MCF 10A (cell line): ENCODE measurements at places on chromosomes 3 and 15. TPM values are rescaled to one million over a fixed set of nuclear protein-coding genes. Genes with fewer than 3 reads are reported as not detected.

DNA sequence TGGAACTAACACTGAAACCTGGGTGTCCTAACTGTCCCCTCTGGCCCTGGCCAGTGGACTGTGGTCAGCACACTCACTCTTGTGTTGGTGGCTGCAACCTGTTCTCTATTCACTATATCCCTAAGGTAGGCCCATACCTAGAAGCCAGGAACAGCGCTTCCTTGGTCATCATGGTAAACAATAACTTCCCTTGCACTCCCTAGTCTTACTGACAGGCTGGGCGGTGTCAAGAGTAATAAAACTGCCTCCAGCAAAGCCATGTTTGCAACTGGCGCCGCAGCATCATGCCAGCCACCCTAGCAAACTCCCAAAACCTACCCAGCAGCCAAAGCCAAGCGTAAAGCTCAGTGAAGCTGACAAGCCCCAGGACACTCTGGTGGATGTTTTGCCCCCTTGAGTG lies 63.1 kb upstream of the TSEN2 start:
- DNase-seq = no peak
- no peak overlapping the region for H3K27ac ChIP-seq
- no peak overlapping the region for H3K4me3 ChIP-seq
- H3K36me3 ChIP-seq = no peaks in the 10 kb centered on the region

- no peak overlapping the region for H3K27ac ChIP-seq
- H3K27me3 ChIP-seq = no peaks in the 10 kb centered on the region
- DNase-seq = no peak
- peaks cover 14% of the 10 kb centered on the region for H3K36me3 ChIP-seq
Measured at GRCh38 chr3:126792998-126793397, 89.0 kb downstream of the CHCHD6 start.

- no peaks in the 10 kb centered on the region for H3K4me1 ChIP-seq
- H3K36me3 ChIP-seq = no peaks in the 10 kb centered on the region
- DNase-seq = no peak
- no peak overlapping the region for H3K27ac ChIP-seq
- no peak overlapping the region for H3K4me3 ChIP-seq
Measured at GRCh38 chr3:156360963-156361362, 194.0 kb downstream of the SSR3 start.

DNA sequence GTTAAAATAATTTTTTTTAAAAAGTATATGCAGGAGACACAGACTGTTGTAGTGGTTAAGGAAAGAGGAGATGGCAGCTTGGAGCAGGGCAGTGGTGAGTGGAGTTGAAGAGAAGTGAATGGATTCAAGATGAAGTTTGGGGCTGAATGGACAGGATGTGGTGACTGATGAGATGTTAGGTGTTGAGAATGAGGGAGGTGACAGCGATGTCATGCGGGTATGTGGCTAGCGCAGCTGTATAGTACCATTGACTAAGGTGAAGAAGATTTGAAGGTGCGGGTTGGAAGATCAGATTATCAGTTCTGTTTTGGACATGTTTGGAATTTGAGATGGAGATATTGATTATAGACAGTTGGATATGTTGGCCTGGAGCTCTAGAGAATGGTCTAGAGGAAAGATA lies 20.1 kb downstream of the FBXO22 start:
- H3K4me3 ChIP-seq = no peak overlapping the region
- no peaks in the 10 kb centered on the region for H3K27me3 ChIP-seq
- H3K36me3 ChIP-seq = peaks cover 84% of the 10 kb centered on the region
- peak overlapping the region; percentile 95 for H3K27ac ChIP-seq
- DNase-seq = no peak
- peaks cover 38% of the 10 kb centered on the region for H3K4me1 ChIP-seq

- H3K27me3 ChIP-seq = no peaks in the 10 kb centered on the region
- no peak overlapping the region for H3K27ac ChIP-seq
- no peak overlapping the region for H3K4me3 ChIP-seq
- no peak for DNase-seq
- H3K4me1 ChIP-seq = peaks cover 22% of the 10 kb centered on the region
- no peaks in the 10 kb centered on the region for H3K36me3 ChIP-seq
Measured at GRCh38 chr15:63232405-63232804, 43.0 kb downstream of the RAB8B start.

- DNase-seq = no peak
- H3K4me1 ChIP-seq = peaks cover 6% of the 10 kb centered on the region
- no peaks in the 10 kb centered on the region for H3K27me3 ChIP-seq
- H3K27ac ChIP-seq = no peak overlapping the region
- H3K4me3 ChIP-seq = no peak overlapping the region
Measured at GRCh38 chr3:46544771-46545503, 21.2 kb downstream of the LRRC2 start.

DNA sequence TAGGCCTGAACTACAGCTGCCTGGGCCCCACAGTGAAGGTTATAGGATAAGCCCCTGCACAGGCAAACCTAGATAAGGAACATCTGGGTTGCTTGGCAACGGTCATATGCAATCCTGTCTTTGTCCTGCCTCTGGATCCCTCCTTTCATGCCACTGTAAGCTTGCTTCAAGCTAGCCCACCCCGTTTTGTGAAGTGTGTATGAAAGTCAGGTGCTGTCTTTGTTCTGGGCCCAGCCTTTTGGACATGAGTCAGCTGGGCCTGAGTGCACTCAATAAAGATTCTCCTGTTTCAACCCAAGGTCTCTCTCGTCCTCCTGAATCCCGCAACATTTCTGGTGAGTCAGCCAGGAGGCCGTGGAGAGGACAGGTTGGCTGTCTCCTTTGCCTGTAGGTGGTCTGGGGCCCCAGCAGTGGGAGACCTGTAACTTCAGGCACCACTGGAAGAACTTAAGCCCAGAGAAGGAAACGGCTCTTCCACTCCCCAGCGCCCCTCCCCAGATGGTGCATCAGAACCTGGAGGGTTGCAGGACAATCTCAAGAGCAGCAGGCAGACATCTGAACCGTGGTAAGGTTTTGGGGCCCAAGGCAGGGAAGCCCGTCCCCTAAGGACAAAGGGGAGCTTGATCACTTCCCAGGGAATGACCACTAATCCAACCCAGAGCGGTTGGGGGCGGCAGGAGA lies 8.3 kb upstream of the SLC9C1 start:
- H3K4me3 ChIP-seq = no peak overlapping the region
- H3K27ac ChIP-seq = no peak overlapping the region
- no peak for DNase-seq
- peaks cover 2% of the 10 kb centered on the region for H3K4me1 ChIP-seq

GRCh38 chr3:145070795-145071194 lies 1090.2 kb downstream of the PLOD2 start:
- H3K4me1 ChIP-seq = no peaks in the 10 kb centered on the region
- H3K27me3 ChIP-seq = no peaks in the 10 kb centered on the region
- no peak for DNase-seq

- peaks cover 28% of the 10 kb centered on the region for H3K4me1 ChIP-seq
- H3K27me3 ChIP-seq = no peaks in the 10 kb centered on the region
- H3K4me3 ChIP-seq = peak overlapping the region; percentile 77
- peaks cover 6% of the 10 kb centered on the region for H3K36me3 ChIP-seq
Measured at GRCh38 chr3:157089455-157090221, 70.3 kb downstream of the CCNL1 start.

DNA sequence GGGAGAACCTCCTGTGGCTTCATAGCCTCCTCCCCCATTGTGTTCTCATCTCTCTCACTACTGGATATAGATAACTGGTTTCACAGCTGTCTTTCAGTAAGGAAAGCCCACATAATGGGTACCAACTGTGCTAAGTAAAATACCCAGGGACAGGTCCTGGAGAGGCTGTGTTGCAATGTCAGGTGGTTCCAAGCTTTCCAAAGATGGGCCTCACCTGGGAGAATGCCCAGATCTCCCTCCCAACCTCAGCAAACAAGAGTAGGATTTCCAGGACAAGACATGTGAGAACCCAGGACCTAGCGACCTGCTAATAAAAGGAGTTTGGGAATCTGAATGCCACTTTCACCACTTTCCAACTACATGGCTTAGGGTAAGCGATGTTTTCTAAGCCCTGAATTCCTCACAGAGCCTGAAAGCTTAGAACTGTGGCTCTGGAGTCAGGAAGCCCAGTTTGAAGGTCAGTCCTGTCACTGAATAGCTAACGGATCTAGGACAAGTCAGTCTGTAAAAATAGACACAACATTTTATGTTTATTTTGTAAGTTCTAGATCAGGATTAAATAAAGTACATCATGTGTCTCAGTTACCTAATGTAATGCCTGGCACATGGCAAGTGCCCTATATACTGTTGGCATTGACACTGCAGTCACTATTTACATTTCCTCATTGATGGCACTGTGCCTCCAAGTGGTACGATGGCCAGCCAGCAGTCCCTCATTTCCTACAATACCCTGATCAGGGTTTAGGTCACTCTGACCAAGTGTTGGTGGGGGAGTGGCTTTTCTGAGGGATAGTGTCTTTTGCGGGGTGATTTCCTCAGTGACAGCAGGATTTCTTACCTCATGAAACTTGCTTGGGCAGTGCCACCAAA lies 11.9 kb downstream of the CERS3 start:
- H3K27me3 ChIP-seq = peaks cover 32% of the 10 kb centered on the region
- H3K4me3 ChIP-seq = no peak overlapping the region
- peaks cover 5% of the 10 kb centered on the region for H3K36me3 ChIP-seq
- H3K4me1 ChIP-seq = no peaks in the 10 kb centered on the region
- no peak for DNase-seq
- H3K27ac ChIP-seq = no peak overlapping the region

- peaks cover 33% of the 10 kb centered on the region for H3K36me3 ChIP-seq
- H3K4me3 ChIP-seq = no peak overlapping the region
Measured at GRCh38 chr3:123632161-123632655, 47.4 kb upstream of the HACD2 start.

GRCh38 chr15:97096303-97096835 lies 765.9 kb downstream of the NR2F2 start:
- no peak overlapping the region for H3K4me3 ChIP-seq
- no peaks in the 10 kb centered on the region for H3K36me3 ChIP-seq
- DNase-seq = no peak

DNA sequence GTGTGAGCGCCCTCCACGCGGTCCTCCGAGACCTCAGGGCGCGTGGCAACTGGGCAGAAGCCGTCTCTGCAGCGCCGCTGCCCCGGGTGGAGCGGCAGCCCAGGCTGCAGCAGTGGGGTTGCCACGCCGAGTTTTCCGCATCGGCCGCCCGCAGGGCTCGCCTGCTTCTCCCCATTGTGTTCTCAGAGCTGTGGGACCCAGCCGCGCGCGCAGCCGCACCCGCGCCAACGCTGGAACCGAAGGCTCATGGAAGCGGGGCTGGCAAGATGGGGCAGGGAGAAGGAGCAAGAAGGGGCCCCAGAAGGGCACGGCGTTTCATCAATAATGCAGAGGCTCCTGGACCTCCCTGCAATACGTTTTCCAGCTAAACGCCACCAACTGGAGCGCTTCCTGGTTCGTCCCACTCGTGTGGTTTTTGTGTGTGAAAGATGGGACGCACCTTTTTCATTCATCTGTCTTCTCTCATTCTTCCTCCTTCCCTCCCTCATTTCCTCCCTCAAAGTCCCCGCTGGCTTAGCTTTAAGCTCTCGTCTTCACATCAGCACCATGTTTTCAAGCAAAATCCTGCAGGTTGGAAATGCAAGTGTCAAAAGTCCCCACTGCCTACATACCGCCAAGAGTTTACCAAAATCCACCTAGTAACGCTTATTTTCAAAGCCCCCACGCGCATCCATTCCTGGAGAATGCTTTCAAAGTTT lies 1.2 kb downstream of the ROBO1 start:
- H3K4me1 ChIP-seq = no peaks in the 10 kb centered on the region
- no peaks in the 10 kb centered on the region for H3K27me3 ChIP-seq
- H3K36me3 ChIP-seq = no peaks in the 10 kb centered on the region
- no peak overlapping the region for H3K27ac ChIP-seq
- no peak overlapping the region for H3K4me3 ChIP-seq

GRCh38 chr3:115228266-115228665 lies 81.2 kb upstream of the ZBTB20 start:
- H3K36me3 ChIP-seq = no peaks in the 10 kb centered on the region
- no peak for DNase-seq
- H3K27me3 ChIP-seq = no peaks in the 10 kb centered on the region

GRCh38 chr3:62586356-62586755 lies 213.0 kb upstream of the FEZF2 start:
- H3K36me3 ChIP-seq = no peaks in the 10 kb centered on the region
- peak; percentile 69 for DNase-seq
- peaks cover 32% of the 10 kb centered on the region for H3K4me1 ChIP-seq

- DNase-seq = no peak
- H3K27ac ChIP-seq = peak overlapping the region; percentile 29
- H3K27me3 ChIP-seq = no peaks in the 10 kb centered on the region
Measured at GRCh38 chr3:190307164-190307545, 15.1 kb downstream of the CLDN1 start.

DNA sequence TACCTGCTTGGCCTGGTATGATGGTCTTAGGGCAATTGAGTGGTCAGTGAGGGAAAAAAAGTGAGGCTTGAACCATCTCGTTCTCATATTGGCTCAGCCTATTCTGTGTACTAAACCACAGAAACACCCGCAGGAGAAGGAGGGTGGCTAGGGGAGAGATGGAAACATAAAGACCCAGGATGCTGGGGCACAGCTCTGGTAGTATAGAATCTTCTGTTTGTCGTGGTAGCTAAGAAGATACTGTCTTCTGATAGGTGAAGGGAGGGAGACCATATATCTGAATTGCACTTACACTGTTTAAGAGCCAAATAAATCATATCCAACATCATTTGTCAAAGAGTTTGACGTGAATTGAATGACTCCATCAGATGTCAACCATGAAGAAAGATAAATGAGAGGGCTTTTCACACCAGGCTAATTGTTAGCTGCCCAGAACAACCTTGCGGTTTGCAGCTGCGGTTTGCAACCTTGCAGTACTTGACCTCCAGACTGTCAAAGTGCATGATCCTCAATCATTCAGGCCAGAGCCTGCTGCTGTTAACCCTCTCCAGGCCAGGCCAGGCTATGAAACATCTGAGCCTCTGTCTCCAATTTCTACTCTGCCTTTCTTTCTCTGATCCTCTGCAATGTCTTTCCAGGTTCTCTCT lies 40.9 kb upstream of the PIK3R4 start:
- DNase-seq = no peak
- H3K4me3 ChIP-seq = no peak overlapping the region
- H3K27me3 ChIP-seq = peaks cover 22% of the 10 kb centered on the region

Gene CYP1A2
- total RNA-seq = not detected in 2 replicates

Gene PLA2G4D
- total RNA-seq = not detected in 2 replicates

Gene SPINK8
- not detected in 2 replicates for total RNA-seq

Gene ERICH6
- not detected in 2 replicates for total RNA-seq

Gene DHFR2
- 3.4 and 5.0 TPM in 2 replicates for total RNA-seq

Gene MORF4L1
- 264 and 279 TPM in 2 replicates for total RNA-seq

Gene LYZL4
- total RNA-seq = not detected in 2 replicates

Gene PRC1
- 83.1 and 125 TPM in 2 replicates for total RNA-seq

Gene AHSG
- total RNA-seq = not detected in 2 replicates

Gene CHRNB4
- total RNA-seq = not detected in 2 replicates

Gene MEX3B
- 4.6 and 5.3 TPM in 2 replicates for total RNA-seq

Gene C3orf22
- not detected in 2 replicates for total RNA-seq

Gene LIPH
- 0.07 and 0.32 TPM in 2 replicates for total RNA-seq
